Natural killer cell treated with Interleukin-12 subunit alpha and Interleukin-12 subunit beta and Interleukin-15 and Interleukin-18, amount 100 ng/mL, for 72 hours (primary cell): ENCODE measurements at places on chromosomes 7 and 10.

- no peak for DNase-seq
Measured at GRCh38 chr7:197413-198335, 5.3 kb downstream of the FAM20C start.

- DNase-seq = no peak
Measured at GRCh38 chr10:95837783-95838182, 70.0 kb upstream of the CC2D2B start.

DNA sequence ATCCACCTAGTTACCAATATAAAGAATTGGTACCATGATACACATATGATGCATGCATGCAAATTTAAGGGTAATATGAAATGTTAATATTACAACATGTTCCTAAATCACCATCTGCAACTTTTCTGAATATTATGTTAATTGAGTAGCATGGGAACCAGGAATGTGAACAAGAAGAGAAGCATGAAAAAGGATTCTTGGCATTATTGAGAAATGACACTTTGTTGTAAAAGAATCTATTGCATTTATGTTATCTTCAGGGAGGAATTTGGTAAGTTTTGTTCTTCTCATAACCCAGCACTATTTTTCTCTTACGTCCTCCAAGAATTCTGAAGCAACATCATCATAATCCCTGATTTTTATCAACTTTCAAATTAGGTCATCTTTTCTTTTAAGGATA lies 159.9 kb upstream of the SLC25A13 start:
- no peak for DNase-seq

GRCh38 chr7:155631155-155631554 lies 13.3 kb upstream of the RBM33 start:
- DNase-seq = no peak

- no peak for DNase-seq
Measured at GRCh38 chr7:138127996-138128395, 51.7 kb downstream of the AKR1D1 start.

DNA sequence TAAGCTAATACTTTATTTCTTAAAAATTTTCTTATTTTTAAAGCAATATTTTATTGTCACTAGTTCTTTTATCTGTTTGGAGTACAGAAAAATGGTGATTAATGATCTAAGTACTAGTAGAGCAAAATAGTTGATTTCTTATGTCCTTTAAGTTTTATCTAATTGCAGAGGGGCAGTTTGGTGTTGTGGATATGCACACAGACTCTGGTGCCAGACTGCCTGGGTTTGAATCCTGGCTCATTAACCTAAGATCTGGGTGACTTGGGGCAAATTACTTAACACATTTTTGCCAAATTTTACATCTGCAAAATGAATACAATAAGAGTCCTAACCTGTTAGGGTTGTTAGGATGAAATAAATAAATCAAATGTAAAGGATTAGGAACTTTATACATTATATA lies 10.7 kb upstream of the PRPS1L1 start:
- no peak for DNase-seq

GRCh38 chr10:58459069-58459468 lies 53.6 kb upstream of the BICC1 start:
- no peak for DNase-seq
